Caco-2 (cell line): ENCODE measurements at places on chromosomes 5 and 9. TPM values are rescaled to one million over a fixed set of nuclear protein-coding genes. Genes with fewer than 3 reads are reported as not detected.

Gene C9orf153
- 0.21 TPM in 1 of 2 replicates, not detected in the other for total RNA-seq

Gene GPRIN1
- total RNA-seq, result 3.9 and 5.2 TPM in 2 replicates

Gene PDCD1LG2
- total RNA-seq, result not detected in 2 replicates

Gene GAPT
- not detected in 2 replicates for total RNA-seq

Gene CDC20B
- not detected in 2 replicates for total RNA-seq

Gene MCTP1
- total RNA-seq, result 3.2 TPM in 2 replicates

Gene SERF1A
- 4.6 and 5.4 TPM in 2 replicates for total RNA-seq

DNA sequence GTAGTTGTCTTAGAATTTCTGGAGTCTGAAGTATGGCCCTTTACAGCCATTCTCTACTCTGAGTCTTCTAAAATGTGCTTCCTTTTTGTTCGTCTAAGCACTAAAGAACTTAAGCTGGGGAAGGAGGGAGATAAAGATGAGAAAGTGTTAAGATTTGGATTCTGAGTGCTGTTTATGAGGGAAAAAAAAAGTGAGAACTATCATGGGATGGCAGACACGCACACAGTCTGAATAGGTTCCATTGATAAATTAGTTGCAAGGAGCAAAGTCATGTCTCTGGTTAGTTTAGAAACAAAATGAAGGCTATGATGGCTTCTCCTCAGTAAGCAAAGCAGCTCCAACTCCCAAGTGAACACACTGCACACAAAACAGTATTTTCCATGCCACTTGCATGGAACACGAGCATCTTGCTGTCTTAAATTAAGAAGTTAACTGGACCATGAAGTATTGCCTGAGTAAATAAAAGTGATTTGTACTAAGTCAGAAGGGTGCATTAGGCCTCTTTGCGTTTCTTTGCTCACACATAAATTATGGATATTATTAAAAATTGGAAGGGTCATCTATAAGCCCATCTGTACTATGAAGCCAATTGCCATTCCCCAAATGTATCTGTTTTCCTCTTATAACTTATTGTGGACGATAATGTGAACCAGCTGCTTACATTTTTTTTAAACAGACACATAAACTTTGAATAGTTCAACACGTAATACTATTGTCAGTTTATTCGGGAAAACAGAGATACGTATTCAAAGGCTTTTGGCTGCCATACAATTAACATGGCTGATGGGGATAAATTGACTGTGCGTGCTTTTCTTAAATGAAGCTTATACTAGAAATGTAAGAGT lies 199.3 kb downstream of the SGCD start:
- no peaks in the 10 kb centered on the region for H3K27me3 ChIP-seq
- no peak for DNase-seq
- H3K4me1 ChIP-seq, result no peaks in the 10 kb centered on the region
- H3K4me3 ChIP-seq, result no peak overlapping the region
- H3K36me3 ChIP-seq, result no peaks in the 10 kb centered on the region
- no peak overlapping the region for H3K27ac ChIP-seq

DNA sequence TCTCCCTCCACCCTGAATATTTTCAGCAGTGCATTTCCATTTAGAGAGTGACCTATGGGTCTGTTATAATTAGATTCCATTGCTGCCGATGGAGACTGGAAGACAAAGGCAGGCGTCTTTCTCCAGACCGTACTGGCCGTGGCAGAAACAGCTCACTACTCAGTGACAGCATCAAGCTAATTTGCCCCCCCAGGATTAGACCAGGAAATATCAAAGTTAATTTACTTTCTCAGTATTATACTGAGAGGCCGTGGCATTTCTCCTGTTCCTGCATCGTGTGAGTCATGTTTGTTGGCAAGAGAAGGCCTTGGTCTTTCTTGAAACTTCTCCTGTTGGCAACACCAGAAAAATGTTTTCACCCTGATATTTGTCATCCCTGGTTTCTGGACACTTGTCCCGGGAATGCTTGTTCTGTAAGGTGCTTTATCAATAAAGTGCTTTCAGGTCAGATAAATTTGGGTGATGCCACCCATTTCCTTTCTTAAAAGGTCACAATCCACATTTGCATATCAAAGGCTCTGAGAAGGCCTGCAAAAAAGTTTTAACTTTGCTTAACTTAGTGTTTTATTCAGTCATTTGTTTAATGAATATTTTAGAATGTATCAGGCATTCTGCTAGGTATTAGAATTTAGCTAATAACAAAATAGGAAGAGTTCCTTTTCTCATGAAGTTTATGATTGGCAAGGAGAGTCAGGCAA lies 28.4 kb downstream of the SV2C start:
- H3K36me3 ChIP-seq, result no peaks in the 10 kb centered on the region
- no peaks in the 10 kb centered on the region; the same call in 1 of the 2 replicates for H3K27me3 ChIP-seq

DNA sequence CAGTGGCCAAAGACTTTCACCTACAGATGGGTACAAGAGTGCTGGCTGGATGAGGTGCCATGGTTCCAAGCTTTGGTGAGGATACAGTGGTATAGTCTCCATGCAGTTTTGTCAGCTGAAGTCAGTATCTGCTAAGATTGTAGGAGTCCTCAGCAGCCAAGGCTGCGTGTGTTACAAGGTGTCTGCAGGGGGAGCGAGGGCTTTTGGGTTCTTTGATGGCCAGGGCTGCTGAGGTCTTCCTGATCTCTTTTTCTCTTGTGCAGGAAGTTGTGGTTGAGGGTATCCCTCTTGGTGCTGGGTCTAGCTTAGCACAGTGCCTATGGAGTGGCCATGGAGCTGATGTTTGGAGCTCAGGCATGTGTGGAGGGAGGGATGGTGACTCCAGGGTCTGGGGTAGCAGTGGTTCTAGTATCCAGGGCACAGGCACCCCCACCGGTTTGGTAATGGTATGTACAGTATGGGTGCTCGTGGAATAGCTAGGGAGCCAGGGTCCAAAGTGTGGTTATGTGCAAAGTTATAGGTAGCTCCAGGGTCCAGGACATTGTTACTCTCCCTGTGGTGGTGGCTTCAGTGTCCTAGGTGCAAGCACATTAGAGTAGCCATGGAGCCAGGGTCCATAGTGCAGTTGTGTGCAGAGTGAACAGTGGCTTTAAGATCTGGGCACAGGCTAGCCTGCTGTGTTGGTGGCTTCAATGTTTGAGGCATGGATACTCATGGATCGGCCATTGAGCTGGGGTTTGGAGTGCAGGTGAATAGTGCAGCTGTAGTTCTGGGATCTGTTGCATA lies 36.7 kb downstream of the CNTLN start:
- H3K36me3 ChIP-seq, result no peaks in the 10 kb centered on the region
- no peak overlapping the region for H3K27ac ChIP-seq
- no peaks in the 10 kb centered on the region for H3K4me1 ChIP-seq
- DNase-seq, result no peak
- H3K4me3 ChIP-seq, result no peak overlapping the region

- no peaks in the 10 kb centered on the region for H3K27me3 ChIP-seq
- peaks cover 21% of the 10 kb centered on the region for H3K4me1 ChIP-seq
- no peaks in the 10 kb centered on the region for H3K36me3 ChIP-seq
- H3K4me3 ChIP-seq, result no peak overlapping the region
- peak; percentile 4 for DNase-seq
These were observed 141.1 kb upstream of the TARS1 start for GRCh38 chr5:33299621-33300208.

DNA sequence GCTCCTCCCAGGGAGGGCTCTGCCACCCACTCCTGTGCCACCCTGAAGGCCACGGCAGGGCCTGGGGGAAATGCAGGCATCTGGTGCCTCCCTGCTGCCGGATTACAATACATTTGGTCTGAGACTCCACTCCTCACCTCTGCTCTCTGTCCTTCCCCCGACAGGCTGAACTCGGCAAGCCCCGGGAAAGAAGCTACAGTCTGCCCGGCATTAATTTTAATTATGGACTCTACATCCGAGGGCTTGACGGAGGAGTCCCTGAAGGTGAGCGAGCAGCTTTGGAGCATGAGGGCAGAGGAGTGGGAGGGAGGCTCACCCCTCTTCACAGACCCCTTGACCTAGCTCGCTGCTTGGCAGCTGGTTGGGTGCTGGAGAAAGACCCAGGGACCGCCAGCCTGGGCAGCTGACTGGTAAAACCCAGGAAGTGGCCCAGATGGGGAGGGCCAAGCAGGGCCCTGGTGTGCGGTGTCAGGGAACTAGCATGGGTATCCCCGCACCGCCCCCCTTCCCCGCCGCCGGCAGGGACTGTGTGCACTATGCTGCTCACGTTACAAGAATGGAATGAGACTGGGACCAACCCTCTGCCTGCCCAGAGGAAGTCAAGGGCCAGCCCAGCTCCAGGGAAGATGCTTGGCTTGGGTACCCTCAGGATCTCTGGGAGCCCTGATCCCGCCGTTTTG lies 83.7 kb upstream of the BARHL1 start:
- H3K4me3 ChIP-seq, result no peak overlapping the region
- no peaks in the 10 kb centered on the region for H3K36me3 ChIP-seq
- no peak overlapping the region for H3K27ac ChIP-seq

GRCh38 chr5:152083231-152083630 lies 158.6 kb upstream of the GLRA1 start:
- no peak for DNase-seq
- no peaks in the 10 kb centered on the region for H3K36me3 ChIP-seq
- no peaks in the 10 kb centered on the region for H3K4me1 ChIP-seq
- no peaks in the 10 kb centered on the region for H3K27me3 ChIP-seq
- H3K27ac ChIP-seq, result no peak overlapping the region

DNA sequence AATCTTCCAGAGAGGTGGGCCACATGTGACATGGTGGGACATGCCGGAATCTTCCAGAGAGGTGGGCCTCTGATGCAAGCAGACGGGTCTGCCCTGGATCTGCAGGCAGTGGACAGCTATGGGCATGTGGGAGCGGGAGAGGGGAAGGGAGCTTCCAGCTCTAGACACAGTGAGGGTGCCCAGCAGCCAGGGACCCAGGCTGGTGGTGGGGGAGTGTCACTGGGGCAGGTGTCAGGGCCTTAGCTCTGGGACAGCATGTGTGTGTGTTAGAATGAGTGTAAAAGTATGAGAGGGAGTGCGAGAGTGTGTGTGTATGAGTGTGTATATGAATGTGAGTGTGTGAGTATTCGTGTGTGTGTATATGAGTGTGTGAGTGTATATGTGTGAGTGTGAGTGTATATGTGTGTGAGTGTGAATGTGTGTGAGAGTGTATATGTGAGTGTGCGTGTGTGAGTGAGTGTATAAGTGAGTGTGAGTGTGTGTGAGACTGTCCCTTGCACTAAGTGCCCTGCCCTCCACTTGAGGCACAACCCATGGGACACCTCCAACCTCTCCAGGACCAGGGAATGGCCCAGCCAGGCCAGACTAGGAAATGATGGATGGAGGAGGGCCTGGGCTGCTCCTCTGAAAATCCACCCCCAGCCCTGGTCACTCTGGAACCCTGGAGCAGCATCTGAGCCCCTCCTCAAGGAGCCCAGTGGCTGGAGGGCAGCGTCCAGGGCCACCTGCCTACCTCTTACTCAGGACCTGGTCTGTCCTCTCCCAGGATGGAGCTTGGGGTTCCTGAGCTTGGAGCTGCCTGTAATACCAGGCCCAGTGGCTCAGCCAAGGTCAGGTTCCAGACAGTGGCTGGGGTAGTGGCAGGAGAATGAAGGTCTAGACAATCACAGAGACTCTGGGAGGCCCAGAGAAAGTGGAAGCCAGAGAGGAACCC lies 122.2 kb downstream of the C9orf50 start:
- peaks cover 48% of the 10 kb centered on the region for H3K4me1 ChIP-seq
- no peak overlapping the region for H3K4me3 ChIP-seq
- no peaks in the 10 kb centered on the region for H3K27me3 ChIP-seq
- peak overlapping the region; percentile 2 for H3K27ac ChIP-seq

DNA sequence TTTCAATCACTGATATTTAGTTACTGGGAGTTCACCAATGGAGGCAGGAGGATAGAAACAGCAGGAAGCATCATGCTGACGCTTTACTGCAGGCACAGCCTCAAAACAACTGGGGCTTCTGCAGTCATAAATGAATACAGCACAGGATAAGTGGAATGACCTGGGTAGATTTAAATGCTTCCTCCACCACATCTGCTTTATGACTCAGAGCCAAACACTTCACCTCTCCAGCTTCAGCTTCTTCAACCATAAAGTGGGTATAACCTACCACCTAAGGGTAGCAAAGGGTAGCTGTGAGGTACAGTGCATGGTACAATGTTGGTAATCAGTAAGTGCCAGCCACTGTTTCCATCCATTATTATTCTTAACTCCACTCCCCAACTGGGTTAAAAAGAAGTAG lies 28.4 kb downstream of the RASEF start:
- no peaks in the 10 kb centered on the region for H3K27me3 ChIP-seq
- no peak overlapping the region for H3K4me3 ChIP-seq
- H3K4me1 ChIP-seq, result no peaks in the 10 kb centered on the region
- no peak for DNase-seq

- H3K36me3 ChIP-seq, result no peaks in the 10 kb centered on the region
- no peak for DNase-seq
- H3K27ac ChIP-seq, result no peak overlapping the region
- H3K4me3 ChIP-seq, result no peak overlapping the region
- no peaks in the 10 kb centered on the region for H3K4me1 ChIP-seq
- no peaks in the 10 kb centered on the region for H3K27me3 ChIP-seq
These were observed 30.1 kb upstream of the CFAP157 start for GRCh38 chr9:127676638-127677037.

- no peaks in the 10 kb centered on the region for H3K27me3 ChIP-seq
- DNase-seq, result no peak
- H3K4me3 ChIP-seq, result no peak overlapping the region
- no peaks in the 10 kb centered on the region for H3K4me1 ChIP-seq
- H3K36me3 ChIP-seq, result no peaks in the 10 kb centered on the region
These were observed 45.6 kb downstream of the NNT start for GRCh38 chr5:43648499-43649124.

DNA sequence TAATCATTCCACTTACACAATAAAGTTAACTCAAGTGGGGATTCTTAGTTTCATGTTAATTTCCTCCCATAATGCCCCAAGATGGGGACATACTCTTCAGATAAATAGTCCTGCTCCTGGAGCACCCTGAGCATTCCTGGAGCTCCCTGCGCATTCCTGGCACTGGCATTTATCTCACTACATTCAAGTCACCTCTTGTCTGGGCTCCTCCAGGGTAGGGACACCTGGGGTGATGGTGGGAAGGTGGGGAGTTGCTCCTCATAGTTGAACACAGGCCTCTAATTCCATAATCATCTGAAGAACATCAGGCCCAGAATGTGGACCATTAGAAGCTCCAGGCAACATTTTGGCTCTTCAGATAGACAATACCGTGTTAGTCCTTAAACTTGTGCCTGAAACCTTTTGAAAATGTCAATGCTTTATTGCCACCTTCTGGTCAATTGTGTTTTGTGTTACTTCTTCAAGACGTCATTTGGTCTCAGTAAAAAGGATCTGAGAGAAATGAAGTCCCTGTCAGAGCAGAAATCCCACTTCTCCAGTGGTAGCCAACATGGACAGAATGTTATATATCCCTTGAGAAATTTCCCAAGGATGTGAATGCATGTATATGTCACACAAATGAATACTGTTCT lies 14.2 kb upstream of the AGGF1 start:
- H3K27me3 ChIP-seq, result no peaks in the 10 kb centered on the region; the same call in 1 of the 2 replicates
- no peaks in the 10 kb centered on the region for H3K4me1 ChIP-seq
- H3K4me3 ChIP-seq, result no peak overlapping the region

DNA sequence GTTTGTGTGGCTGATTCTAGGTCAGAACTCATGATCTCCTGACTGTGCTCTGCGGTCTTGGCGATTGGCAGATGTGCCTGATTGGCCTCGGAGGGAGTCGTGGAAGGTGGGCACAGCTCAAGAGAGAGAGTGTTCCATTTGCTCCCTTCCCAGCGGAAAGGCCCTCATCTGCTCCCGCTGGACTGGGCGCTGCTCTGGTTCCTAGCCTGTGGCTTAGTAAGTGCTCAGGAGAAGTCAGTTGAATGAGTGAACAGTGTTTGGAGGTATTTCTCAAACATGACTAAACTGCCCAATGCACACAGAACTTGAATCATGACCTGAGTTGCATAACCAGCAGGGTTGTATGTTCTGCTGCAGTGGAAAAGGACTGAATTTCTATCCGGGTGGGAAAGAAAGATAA lies 120.2 kb upstream of the PITX1 start:
- no peak for DNase-seq
- H3K36me3 ChIP-seq, result no peaks in the 10 kb centered on the region
- H3K4me3 ChIP-seq, result no peak overlapping the region
- H3K27me3 ChIP-seq, result no peaks in the 10 kb centered on the region
- H3K27ac ChIP-seq, result no peak overlapping the region
- peaks cover 17% of the 10 kb centered on the region for H3K4me1 ChIP-seq
